ENCODE measurements at places on chromosomes 3 and 15.
A peak's percentile ranks its signal among the peaks of the same experiment; 100 is the strongest.

GRCh38 chr3:125017406-125017805 lies 38.4 kb downstream of the HEG1 start:
- no peak for DNase-seq

GRCh38 chr3:61117045-61117898 lies 134.0 kb downstream of the FHIT start:
- no peak for DNase-seq

DNA sequence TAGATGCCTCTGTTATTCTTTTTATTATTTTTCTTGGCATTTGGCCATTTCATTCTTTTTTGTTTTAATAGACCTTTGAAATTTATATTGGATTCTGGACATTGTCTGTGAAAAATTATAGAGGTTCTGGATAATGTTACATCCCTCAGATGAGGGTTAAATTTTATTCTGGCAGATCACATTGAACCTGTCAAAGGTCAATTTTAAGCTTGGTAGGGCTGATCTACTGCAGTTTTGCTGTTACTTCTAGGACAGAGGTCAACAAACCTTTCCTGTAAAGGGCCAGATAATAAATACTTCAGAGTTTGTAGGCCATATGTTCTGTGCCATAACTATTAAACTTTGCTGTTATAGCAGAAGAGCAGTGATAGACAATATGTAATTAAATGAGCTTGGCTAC lies 318.9 kb upstream of the DPPA4 start:
- DNase-seq: no peak

GRCh38 chr3:146929696-146930095 lies 324.6 kb upstream of the PLSCR5 start:
- DNase-seq: no peak

DNA sequence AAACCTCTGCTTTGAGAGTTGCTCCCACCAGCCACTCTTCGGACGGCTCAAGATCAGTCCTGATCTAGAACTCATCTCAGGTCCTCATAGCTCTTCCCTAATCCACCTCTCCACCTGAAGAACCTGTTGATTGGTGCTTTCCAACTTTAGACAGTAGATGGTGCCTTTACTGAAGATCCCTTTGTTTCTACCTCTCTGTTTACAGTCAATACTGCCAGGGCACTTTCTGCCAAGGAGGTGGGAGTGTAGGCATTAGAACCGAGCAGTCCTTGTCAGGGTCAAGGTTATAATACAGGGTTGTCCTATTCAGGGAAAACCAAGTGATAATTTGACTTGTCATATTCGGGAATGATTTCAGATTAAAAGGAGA lies 1.2 kb downstream of the CGNL1 start:
- DNase-seq: no peak

DNA sequence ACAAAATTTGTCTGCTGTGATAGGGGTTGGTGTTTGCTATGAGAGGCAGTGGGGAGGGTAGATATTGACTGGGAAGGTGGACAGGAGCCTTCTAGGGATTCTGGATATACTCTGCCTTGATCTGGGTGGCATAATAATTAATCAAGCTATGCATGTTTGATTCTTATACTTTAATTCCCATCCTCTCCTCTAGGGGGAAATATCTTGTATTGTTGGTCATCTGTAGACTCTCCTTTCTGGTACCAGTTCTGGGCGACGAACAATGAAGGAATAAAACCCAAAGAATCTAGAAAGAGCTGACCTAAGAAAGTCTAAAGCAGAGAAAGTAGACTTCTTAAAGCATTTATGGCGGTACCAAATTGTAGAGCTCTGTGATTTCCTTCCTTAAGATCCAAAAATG lies 198.2 kb upstream of the STRIT1 start:
- DNase-seq: no peak

- peak; percentile 79 for DNase-seq
Observed at GRCh38 chr15:85412956-85413854, 32.8 kb downstream of the AKAP13 start.

GRCh38 chr3:64056606-64057180 lies 33.4 kb upstream of the PSMD6 start:
- no peak for DNase-seq

- DNase-seq: no peak
Observed at GRCh38 chr3:160735826-160736225, 20.2 kb upstream of the PPM1L start.
